GM19239 (cell line): ENCODE measurements at places on chromosomes 2 and 18.

DNA sequence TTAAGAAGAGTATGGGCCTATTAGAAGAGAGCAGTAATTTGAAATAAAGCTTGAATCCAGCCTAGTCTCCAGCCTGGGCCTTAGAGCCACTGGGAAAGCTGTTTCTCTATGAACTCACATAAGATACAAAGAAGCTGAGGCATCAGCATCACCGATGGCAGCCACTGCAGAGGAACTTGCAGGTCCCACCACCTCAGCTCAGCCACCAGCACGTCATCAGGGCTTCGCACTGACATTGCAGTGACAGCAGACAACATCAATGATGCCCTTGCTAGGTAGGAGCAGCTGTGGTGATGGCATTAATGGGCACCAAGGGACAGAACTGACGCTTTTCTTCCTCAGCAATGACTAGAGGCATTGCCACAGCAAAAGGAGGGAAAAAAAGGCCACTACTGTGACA lies 67.7 kb upstream of the CDC42EP3 start:
- no peak for DNase-seq

GRCh38 chr18:42758852-42759251 lies 356.6 kb downstream of the RIT2 start:
- no peak for DNase-seq

- no peak for DNase-seq
Measured at GRCh38 chr2:229641676-229642075, 72.7 kb downstream of the DNER start.

DNA sequence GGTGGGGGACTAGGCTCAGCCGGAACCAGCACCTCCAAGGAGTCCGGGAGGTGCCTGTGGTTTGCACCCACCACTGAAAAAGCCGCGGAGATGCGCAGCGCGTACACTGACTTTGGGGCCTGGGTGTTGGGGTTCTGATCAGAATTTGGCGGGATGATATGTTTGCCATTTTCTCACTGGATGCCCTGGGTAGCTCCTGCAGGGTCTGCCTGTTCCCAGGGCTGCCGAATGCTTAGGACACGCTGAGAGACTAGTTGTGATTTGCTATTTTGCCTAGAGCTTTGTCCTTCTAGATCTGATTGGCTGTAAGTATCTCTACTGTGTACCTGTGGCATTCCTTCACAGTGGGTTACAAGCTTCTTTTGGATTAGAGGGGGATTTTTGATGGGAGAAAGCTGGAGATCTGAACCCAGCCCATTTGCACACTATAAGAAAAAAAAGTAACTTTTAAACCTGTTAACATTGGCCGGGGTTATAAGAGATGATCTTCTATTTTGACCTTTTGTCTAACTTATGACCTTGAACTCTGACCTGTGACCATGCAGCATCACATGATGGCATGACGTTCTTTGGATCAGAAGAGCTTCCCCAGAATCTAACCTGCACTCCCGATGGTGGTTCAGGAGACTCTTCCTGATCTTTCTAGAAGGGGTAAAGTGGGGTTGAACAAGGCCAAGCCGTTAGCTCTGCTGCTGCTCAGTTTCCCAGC lies 1.6 kb downstream of the KCNE4 start:
- DNase-seq, result no peak

GRCh38 chr18:63534615-63535014 lies 7.6 kb upstream of the SERPINB12 start:
- DNase-seq, result no peak

DNA sequence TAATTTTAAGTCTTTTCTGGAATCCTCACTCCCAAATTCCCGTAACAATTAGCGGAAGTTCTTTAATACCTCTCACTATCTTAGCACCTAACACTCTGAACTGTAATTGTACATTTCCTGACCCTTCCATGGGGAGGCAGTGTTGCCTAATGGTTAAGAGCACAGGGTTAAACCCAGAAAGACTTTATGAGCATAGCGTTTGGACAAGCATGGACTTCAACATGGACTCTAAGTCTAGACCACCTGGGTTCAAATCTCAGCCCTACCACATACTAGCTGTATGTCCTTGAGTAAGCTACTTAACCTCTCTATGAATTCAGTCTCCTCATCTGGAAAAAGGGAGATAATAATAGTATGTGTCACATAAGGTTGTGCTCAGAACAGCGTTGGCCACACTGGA lies 13.0 kb downstream of the ANTXR1 start:
- peak; percentile 13 for DNase-seq

DNA sequence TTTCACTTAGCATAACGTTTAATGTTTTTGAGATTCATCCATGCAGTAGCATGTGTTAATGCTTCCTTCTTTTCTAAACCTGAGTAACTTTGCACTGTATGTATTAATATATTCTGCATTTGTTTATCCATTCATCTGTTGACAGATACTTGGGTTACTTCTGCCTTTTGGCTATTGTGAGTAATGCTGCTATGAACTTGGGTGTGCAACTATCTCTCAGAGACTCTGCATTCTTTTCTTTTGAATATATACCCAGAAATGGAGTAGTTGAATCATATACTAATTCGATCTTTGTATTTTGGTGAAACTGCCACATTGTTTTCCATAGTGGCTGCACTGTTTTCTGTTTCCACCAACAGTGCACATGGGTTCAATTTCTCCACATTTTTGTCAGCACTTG lies 128.3 kb downstream of the SH3BP4 start:
- DNase-seq, result no peak

GRCh38 chr2:204973616-204974015 lies 428.3 kb downstream of the PARD3B start:
- no peak for DNase-seq

- no peak for DNase-seq
Measured at GRCh38 chr18:55818284-55818683, 230.3 kb upstream of the TCF4 start.

- DNase-seq, result no peak
Measured at GRCh38 chr2:60475123-60475830, 78.2 kb downstream of the BCL11A start.

DNA sequence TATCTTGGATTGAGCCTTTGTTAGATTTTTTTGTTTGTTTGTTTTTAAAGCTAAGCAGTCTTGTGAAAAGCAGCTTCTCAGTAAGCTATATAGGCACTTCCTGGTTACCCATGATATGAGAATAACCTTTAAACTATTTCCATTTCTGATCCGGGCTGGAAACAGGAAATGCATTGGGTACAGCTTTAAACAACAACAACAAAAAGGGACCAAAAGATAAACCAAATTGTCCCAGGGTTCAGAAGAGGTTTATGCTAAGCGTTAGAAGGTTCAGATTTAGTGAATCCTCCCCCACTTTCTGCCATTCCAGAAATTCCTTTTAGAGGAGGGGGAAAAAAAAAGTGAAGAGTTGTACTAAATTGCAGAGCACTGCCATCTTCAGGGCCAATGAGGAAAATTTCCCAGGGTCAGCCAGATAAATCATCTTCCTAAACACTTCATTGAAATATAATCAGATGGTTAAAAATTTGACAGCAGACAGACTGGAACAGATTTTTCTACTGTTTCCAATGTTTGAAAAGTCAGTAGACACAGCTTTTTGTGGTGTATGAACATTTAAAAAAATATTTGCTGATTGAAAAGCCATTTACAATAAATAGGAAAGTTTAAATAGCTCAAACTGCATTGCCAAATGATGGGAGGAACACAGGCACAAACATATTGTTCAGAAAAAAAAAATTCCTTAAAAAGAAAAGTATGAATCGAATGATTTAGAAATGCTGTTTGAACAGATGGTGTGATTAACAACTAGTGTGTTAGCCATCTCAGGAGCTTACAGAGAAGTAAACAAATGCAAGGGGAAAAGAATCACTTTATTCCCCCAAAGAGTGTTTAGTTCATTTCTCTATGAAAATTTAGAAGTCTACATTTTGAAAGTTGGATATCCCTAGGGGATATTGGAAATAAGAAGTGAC lies 189.9 kb upstream of the TANK start:
- DNase-seq, result no peak

DNA sequence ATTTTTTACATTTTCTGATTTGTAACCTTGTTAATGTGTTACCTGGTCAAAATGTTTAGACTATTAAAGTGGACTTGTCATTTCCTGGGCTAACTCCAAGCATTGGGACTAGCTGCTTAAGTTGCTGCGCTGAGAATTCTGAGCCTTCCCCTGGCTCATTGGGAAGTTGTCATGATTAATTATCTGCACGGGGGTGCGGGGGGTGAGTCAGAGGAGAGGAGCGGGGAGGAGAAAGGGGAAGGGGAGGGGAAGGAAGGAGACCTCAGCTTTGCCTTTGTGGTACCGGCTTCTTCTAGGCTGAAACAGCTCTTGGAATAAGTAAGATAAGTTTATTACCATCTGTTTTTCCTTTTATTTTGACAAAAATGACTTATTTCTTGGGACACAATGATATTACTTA lies 52.9 kb upstream of the APCDD1 start:
- DNase-seq, result no peak

GRCh38 chr2:64880193-64880951 lies 108.8 kb upstream of the SLC1A4 start:
- no peak for DNase-seq

- no peak for DNase-seq
Measured at GRCh38 chr2:128818248-128818647, 499.6 kb upstream of the HS6ST1 start.

DNA sequence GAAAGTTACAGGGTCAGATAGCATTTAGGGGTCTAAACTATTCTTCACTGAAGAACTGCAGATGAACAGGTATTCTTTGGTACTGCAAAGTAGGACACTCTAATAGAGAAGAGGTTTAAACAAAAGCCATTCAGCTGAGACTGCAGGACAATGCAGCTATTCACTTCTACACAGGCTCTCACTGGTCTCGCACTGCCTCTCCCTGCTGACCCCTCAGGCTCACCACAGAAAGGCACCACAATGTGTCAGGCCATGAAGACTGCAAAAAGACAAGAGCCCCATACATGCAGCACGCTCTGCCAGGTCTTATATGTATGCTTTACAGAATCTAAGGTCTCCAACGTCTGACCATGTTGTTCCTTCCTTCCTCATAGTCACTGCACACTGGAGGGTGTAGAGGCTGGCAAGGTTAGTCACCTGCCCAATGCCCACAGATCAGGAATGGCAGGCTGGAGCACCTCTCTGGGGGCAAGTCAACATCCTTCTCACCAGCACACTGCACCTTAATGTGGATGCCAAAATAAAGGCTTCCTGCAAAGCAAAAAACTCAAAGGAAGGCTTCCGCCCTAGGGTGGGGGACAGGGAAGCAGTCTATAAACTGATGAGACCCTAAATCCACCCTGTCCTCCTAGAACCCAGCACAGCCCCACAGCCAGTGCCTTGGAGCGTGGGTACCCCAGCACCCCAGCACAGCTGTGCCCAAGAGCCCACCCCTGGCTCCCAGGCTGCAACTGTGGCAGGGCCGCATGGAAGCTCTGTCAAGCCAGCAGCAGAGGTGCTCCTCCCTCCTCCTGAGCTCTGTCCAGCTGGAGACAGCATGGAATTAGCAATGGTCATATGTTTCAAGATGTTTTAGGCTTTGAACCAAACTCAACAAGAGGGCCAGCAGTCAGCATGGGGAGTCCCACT lies 10.7 kb upstream of the RNU4ATAC start:
- no peak for DNase-seq

- DNase-seq, result no peak
Measured at GRCh38 chr2:19685731-19686130, 216.1 kb downstream of the TTC32 start.

GRCh38 chr2:119407430-119408220 lies 24.0 kb upstream of the TMEM37 start:
- DNase-seq, result peak; percentile 48

GRCh38 chr2:70767699-70768589 lies at the start of gene ADD2:
ADD2 (minus strand) TSS chr2:70768200; CDS start chr2:70706408, 61,792 bp downstream.
- peak; percentile 54 for DNase-seq

DNA sequence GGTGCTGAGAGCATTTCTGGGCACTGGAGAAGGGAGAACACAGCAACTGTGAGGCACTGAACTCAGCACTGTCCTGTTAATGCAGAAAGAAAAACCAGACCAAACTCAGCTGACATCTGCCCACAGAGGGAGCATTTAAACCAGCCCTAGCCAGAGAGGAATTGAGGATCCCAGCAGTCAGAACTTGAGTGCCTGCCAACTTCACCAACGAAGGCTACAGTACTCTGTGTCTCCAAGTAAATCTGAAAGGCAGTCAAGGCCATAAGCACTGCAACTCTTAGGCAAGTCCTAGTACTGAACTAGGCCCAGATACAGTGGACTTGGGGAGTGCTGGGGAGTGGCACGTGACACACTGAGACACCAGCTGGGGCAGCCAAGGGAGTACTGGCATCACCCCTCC lies 176.2 kb upstream of the ZC3H15 start:
- no peak for DNase-seq

GRCh38 chr2:18536100-18536499 lies 24.4 kb downstream of the RDH14 start:
- DNase-seq, result no peak

- DNase-seq, result no peak
Measured at GRCh38 chr2:191483117-191483516, 194.8 kb upstream of the NABP1 start.

DNA sequence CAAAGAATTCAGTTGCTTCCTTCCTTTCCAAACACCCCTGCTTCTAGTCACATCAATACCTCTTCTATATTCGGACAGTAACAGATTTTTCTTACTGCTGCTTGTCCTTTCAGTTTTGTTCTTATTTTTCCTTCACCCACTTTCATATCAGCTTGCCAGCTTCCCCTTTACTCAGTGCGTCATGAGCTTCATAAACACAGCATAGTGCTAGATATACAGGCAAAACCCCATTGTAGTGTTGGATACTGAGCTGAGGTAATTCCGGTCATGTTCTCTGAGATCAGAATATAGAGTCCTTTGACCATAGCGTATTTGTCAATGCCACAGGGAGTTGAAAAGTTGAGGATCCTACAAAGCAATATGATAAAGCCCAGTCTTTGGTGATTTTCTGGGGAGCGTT lies 2.4 kb downstream of the FARP2 start:
- DNase-seq, result peak; percentile 31

DNA sequence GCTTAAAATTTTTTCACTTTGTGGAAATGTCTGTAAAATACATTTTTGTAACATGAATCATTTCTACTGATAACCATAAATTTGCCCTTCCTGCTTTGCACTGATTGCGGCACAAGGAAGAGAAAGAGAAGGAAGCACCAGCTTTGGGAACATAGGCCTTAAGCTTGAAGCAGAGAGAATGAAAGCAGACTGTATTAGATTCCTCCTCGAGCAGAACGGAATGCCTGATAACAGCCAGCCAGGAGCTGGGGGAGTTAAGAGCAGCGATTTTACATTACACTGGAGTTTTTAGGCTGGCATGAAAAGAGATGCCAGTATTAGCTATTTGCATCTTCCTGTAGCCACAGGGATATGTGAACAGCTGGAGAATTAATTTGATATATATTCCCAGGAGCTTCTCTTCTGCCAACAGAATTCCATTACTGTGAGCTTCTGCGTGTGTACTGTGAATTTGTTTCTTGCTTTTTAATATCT lies 33.5 kb downstream of the CRIM1 start:
- DNase-seq, result no peak

- no peak for DNase-seq
Measured at GRCh38 chr2:239445771-239446524, 45.1 kb upstream of the HDAC4 start.

DNA sequence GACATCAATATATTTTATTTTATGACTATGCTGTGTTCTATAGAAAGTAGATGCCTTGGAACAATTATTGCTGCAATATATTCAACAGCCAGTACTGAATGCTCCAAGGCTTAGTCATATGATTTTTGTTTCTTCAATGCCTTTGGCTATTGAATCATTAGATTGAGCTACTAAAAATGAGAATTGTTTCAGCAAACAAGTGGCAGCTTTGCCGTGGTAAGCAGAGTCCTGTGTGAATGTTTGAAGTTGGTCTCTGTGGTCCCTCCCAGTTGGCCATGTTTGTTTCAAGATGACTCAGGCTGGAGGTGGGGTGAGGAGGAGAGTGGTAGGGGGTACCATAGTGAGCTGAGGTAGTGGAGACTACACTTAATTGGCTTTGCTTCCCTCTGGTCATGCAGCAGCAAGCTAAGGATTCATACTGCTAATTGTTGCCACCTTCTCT lies 198.6 kb upstream of the EPAS1 start:
- no peak for DNase-seq
